GM23338 (cell line): ENCODE measurements at places on chromosomes 13 and 19. TPM values are rescaled to one million over a fixed set of nuclear protein-coding genes. Genes with fewer than 3 reads are reported as not detected.
A peak's percentile ranks its signal among the peaks of the same experiment; 100 is the strongest.

GRCh38 chr13:29674532-29674931 lies 79.0 kb upstream of the SLC7A1 start:
- DNase-seq, result no peak

DNA sequence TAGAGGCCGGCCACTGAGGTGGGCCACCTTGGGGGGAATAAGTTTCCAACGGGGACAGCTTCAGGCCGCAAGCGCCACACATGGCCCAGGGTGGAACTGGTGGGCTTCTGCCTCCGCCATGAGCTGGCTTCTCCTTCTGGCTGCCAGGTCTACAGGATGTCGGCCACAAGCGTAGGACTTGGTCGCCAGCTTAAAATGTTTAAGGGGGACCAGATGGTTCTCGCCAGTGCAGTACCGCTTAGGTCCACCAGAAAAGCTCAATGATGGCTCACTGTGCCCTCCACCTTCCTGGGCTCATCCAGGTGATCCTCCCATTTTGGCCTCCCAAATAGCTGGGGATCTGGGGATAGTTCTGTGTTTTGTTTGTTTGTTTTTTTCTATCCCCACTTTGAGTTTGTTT lies 38.7 kb upstream of the ZNF254 start:
- peak; percentile 41 for DNase-seq

DNA sequence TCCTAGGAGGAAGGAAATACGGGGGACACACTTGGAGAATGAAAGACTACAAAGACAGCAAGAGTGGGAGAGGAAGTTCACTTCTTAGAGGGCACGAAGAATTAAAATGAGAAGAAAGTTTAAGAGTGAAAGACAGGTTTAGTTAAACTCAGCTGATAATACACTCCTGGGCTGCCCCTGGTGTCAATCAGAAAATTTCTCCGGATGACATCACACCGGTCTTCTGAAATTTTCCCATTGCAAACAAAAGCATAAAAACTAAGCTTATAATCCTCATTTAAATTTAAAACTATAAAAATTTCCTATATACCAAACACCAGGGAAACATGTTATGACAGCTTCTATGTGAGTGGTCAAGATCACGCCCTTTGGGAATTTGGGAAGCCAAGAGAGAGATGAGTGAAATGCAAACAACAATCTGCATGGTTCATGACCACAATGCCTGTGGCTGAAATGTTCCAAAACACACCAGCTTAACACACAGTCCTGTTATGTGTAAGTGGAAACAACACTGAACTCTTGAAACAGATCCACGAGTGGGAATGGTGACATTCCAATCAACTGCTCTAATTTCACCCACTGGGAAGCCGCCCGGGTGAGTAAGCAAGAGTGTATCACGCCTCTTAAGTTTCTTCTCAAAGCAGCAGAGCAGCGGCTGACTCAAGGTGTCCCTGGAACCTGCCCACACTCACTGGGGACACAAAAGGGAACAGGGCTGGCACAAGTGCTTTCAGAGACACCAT lies 49.0 kb downstream of the BRD4 start:
- no peak for DNase-seq

GRCh38 chr13:114309806-114310410 lies 4.4 kb upstream of the CHAMP1 start:
- DNase-seq, result peak; percentile 11

DNA sequence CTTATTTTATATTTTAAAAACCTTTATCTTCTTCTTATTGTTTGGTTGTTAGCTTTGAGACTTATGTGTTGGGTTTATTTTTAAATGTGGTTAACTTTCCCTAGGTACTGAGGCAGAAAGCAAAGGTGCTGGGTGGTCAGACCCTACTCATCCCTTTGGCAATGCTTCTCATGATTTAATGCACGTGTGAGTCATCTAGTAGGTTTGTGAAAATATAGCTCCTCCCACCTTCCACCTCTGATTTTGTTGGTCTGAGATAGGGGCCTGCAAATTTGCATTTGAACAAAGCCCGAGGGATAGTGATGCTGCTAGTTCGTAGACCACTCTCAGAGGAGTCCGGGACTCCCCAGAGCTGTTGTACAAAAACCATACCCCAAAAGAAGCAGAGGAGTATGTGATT lies 771.3 kb upstream of the ARGLU1 start:
- DNase-seq, result peak; percentile 19

DNA sequence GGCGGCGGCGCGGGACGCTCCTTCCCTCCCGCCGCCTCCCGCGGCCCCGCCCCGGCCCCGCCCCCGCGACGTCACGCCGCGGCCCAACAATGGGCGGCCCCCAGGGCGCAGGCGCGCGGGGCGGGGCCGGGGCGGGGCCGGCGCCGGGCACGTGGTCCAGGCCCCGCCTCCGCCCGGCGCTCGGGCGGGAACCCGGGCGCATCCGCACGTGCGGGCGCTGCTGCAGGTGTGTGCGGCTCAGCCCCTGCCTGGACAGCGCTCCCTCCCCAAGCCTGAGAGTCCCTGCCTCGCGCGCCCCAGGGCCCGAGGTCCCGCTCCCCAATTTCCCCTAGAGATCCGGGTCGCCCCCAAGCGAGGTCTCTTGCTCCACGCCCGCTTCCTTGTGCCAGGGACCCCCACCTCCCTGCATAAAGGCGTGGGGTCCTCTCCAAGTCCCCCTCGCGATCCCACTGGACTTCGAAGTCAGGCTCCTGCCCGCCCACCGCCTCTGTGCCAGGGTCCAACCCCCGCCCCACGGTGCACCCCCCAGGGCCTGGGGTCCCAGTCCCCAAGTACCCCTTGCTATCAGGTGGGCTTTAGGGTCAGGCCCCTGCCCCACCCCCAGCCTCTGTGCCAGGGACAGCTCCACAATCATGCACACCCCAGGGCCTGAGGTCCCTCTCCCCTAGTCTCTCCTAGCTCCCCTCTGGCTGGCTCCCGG lies at the start of gene MEX3D:
TSS of gene MEX3D (minus strand) at position 6 of the 700 bp plus-strand sequence. CDS start 267 bp downstream, outside the sequence.
- DNase-seq, result peak; percentile 83

- no peak for DNase-seq
Measured at GRCh38 chr13:110354123-110354627, 47.1 kb downstream of the COL4A2 start.

DNA sequence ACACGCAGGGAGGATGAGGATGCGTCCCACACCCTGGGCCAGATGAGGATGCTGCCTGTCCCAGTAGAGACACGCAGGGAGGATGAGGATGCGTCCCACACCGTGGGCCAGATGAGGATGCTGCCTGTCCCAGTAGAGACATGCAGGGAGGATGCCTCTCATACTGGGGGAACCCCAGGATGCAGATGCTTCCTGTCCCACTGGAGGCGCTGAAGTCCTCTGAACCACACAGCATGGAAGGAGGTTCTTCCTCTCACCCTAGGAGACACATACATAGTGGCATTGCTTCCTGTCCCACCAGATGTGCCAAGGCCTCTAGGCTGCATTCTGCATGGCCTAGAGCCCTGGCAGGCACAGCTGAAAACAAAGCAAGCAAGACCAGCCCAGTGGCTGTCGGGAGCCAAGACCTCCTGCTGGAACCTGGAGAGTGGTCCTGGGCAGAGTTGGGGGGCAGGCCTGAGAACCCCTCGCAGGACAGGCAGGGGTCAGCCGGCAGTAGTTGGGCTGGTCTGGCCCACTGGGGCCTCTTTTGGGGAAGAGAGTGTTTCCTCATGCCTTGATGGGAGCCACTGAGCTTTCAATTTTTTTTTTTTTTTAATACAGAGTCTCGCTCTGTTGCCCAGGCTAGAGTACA lies 4.3 kb downstream of the HPN start:
- peak; percentile 82 for DNase-seq

DNA sequence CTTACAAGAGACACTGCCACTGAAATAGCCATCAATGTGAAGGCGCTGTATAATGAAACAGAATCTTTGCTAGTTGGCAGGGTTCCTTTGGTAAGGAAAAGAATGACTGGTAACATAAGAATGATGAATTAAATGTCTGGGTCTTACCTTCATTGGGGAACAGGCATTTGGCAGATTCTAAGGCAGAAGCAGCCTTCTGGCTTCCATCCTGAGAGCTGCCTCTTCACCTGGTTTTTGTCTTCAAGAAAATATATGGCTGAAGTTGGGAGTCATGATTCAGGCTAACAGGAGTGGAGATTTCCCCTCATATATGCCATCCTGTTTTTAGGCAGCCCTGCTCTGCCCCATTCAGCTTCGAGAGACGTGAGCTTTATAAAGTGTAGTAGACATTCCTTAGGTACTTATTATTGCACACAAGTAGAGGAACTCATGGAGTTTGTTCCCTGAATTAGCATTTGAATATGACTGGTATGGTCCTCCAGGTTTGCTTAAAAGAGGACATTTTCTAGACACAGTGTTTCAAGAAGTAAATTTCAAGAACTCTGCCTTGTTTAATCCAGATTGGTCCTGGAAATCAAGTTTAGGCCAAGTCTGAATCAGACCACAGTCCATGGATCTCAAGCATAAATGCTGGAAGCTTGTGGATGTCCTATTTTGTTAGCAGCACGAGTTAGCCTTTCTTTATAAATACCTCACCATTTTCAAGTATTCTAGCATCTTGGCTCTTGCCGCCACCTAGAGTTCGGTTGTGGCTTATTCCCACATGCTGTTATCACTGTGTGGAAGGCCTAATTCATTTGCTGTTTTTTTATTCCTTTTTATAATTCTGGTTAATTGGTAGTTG lies 56.2 kb upstream of the AKAP11 start:
- peak; percentile 77 for DNase-seq

DNA sequence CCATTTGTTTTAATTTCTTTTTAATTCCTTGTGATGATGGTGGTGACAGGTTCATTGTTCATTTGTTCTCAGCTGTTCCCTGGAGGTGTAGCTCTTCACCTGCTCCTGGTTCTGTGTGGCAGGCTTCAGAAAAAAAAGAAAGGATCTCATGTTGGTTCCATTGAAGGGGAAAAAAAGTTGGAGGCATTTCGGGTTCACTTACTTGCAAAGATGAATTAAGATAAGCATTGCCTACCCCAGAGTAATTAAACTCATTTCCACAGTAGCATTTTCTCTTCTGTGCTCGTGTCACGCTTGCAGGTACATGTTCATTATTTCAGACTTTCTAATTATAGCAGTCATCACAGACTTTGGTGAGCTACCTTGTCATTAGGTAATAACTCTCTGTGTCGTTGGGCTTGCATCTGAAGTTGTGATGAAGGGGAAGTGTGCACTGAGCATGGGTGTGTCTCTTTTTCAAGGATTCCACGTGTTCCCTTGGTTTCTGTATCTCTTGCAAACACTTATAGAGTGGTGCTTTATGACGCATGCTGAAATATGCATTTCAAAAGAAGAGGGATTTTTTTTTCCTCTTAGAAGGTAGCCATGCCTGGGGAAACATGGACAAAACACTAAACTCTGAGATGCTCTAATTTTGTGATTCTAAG lies 69.1 kb downstream of the MTUS2 start:
- no peak for DNase-seq

DNA sequence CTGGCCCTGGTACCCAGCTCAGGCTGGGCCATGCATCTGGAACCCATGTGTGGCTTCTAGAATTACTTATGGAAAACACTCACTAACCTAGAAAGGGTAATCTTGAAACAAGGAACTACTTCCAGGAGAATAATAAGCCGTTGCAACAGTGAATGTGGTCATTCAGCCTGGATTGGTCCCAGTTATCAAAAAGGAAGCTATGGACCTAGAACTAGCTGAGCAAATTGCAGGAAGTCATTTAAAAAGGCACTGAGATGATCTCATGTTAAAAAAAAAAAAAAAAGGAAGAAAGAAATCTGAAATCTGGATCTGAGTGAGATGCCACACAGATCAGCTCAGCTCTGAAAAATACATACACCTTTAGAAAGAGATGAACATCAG lies 59.6 kb downstream of the DCT start:
- no peak for DNase-seq

DNA sequence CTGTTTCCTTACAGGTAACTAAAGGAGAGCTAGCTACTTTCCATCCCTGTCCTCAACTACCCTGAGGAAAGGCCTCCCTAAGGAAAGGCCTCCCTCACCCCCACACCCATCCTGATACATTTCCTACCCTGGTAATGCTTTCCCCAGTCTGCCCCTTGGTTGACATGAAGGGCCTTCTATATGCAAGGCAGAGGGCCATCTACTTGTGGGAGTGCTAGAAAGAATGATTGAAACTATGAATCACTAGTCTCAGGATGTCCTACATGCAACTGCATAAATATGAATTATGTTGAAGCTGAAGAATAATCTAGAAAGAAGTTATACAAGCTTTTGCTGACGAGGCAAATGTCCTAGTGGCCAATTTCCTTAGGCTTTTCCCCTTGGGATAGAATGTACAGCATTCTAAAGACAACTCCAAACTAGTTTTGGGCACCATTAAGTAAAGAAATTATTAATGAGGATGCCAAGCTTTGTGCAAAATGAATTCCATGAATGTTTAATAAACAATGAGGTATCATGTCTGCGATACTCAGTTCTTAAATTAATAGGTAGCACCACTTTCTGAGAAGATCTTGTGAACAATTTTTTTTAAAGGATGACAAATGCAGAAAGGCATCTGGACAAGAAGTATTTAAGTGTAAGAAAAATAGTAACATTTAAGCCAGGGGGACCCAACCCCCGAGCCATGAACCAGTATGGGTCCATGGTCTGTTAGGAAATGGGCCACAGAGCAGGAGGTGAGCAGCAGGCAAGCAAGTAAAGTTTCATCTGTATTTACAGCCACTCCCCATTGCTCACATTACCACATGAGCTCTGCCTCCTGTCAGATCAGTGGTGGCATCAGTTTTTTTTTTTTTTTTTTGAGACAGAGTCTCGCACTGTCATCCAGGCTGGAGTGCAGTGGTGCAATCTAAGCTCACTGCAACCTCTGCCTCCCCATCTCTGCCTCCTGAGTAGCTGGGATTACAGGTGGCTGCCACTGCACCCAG lies 223.0 kb downstream of the LHFPL6 start:
- DNase-seq, result no peak

GRCh38 chr13:47484548-47484947 lies 516.5 kb downstream of the SUCLA2 start:
- no peak for DNase-seq

- DNase-seq, result no peak
Measured at GRCh38 chr13:77857531-77858209, 61.0 kb downstream of the EDNRB start.

Gene HSPBP1
- 91.0 and 91.1 TPM in 2 replicates for total RNA-seq

Gene GRIK5
- 34.3 and 42.5 TPM in 2 replicates for total RNA-seq

Gene NTF4
- total RNA-seq, result 0.39 and 0.94 TPM in 2 replicates

Gene TIMM44
- 121 and 125 TPM in 2 replicates for total RNA-seq

Gene COPE
- 235 and 263 TPM in 2 replicates for total RNA-seq

Gene ERICH6B
- total RNA-seq, result not detected in 2 replicates

Gene C19orf85
- 0.85 and 1.7 TPM in 2 replicates for total RNA-seq

Gene PRTN3
- 0.21 and 2.4 TPM in 2 replicates for total RNA-seq

Gene ZNF564
- 8.6 and 8.9 TPM in 2 replicates for total RNA-seq

Gene RNASEH2A
- 62.6 and 68.2 TPM in 2 replicates for total RNA-seq

Gene CYP2S1
- total RNA-seq, result 272 and 315 TPM in 2 replicates

Gene NCAN
- 8.0 and 9.4 TPM in 2 replicates for total RNA-seq

Gene FPR2
- not detected in 2 replicates for total RNA-seq

Gene MEF2B
- 3.0 and 8.3 TPM in 2 replicates for total RNA-seq

Gene OVOL3
- total RNA-seq, result not detected in 2 replicates

Gene ZNF490
- 7.3 and 8.5 TPM in 2 replicates for total RNA-seq

Gene LHFPL6
- total RNA-seq, result 5.2 and 9.5 TPM in 2 replicates

Gene ZNF700
- total RNA-seq, result 9.3 and 13.6 TPM in 2 replicates
